T-cell (primary cell): ENCODE measurements at places on chromosomes 13 and 19. TPM values are rescaled to one million over a fixed set of nuclear protein-coding genes. Genes with fewer than 3 reads are reported as not detected.

- H3K4me1 ChIP-seq, result no peaks in the 10 kb centered on the region
- H3K36me3 ChIP-seq, result no peaks in the 10 kb centered on the region
- H3K4me3 ChIP-seq, result no peak overlapping the region
- no peak overlapping the region for H3K27ac ChIP-seq
- no peak for DNase-seq
Observed at GRCh38 chr13:43307921-43308433, 284.6 kb downstream of the DNAJC15 start.

GRCh38 chr13:79440958-79441528 is 35.0 kb upstream of the RBM26 start:
- peaks cover 2% of the 10 kb centered on the region for H3K4me1 ChIP-seq
- no peaks in the 10 kb centered on the region for H3K27me3 ChIP-seq
- H3K27ac ChIP-seq, result no peak overlapping the region
- no peaks in the 10 kb centered on the region for H3K36me3 ChIP-seq
- DNase-seq, result no peak

Gene PODNL1
- not detected for total RNA-seq

Gene SIGLECL1
- total RNA-seq, result not detected

GRCh38 chr13:43472980-43473379 is 313.8 kb downstream of the ENOX1 start:
- no peaks in the 10 kb centered on the region for H3K4me1 ChIP-seq
- DNase-seq, result no peak
- no peak overlapping the region for H3K4me3 ChIP-seq
- H3K27ac ChIP-seq, result no peak overlapping the region
- no peaks in the 10 kb centered on the region for H3K36me3 ChIP-seq

GRCh38 chr13:26839682-26840081 is 79.1 kb upstream of the GPR12 start:
- DNase-seq, result no peak
- peaks cover 20% of the 10 kb centered on the region for H3K27me3 ChIP-seq
- H3K4me3 ChIP-seq, result no peak overlapping the region
- no peak overlapping the region for H3K27ac ChIP-seq

DNA sequence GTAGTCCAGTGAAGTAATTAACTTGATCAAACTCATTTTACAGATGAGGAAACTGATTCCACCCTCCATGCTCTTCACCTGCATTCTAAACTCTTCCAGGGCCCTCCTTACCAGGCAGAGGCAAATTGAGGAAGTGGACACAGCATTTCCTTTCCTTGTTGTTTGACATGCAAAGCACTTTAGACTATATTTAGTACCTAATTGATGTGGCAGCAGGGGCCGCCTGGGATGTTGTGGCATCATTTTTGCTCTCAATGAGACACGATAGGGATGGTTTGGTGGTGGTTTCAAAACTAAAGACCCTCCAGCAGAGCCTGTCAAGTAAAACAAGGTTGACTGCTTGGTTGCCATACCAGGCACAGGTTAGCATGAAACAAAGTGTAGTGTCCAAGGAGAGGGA is 7.9 kb downstream of the SIPA1L3 start:
- H3K27me3 ChIP-seq, result no peaks in the 10 kb centered on the region
- peaks cover 4% of the 10 kb centered on the region for H3K4me1 ChIP-seq
- no peaks in the 10 kb centered on the region for H3K36me3 ChIP-seq

Gene SLC8A2
- not detected for total RNA-seq

Gene KLK2
- total RNA-seq, result not detected

- no peak for DNase-seq
- H3K4me1 ChIP-seq, result no peaks in the 10 kb centered on the region
- H3K4me3 ChIP-seq, result no peak overlapping the region
- no peaks in the 10 kb centered on the region for H3K36me3 ChIP-seq
- H3K27me3 ChIP-seq, result no peaks in the 10 kb centered on the region
Observed at GRCh38 chr13:56886398-56886797, 254.3 kb upstream of the PRR20A start.

GRCh38 chr13:98327371-98328270 is 150.6 kb upstream of the RNF113B start:
- H3K36me3 ChIP-seq, result no peaks in the 10 kb centered on the region
- no peak for DNase-seq
- no peak overlapping the region for H3K4me3 ChIP-seq
- no peaks in the 10 kb centered on the region for H3K4me1 ChIP-seq
- no peak overlapping the region for H3K27ac ChIP-seq

DNA sequence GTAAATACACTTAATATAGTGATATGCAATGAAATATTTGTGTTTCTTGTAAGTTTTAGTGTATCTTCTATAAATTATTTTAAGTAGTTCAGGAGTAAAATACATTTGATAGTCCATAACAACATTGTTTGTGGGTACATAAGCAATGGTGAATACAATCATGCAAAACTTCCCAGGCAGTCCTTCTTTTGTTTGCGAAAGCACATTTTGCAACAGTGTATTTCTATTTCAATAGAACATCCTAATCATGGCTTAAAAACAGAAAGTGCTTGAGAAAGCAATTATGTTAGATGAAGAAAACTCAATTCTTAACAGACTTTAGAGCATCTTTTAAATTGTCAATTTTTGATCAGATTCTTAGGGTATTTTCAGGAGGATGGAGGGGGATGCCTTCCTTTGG is 155.6 kb downstream of the POSTN start:
- no peaks in the 10 kb centered on the region for H3K4me1 ChIP-seq
- no peak for DNase-seq
- no peak overlapping the region for H3K4me3 ChIP-seq
- H3K27me3 ChIP-seq, result no peaks in the 10 kb centered on the region
- no peak overlapping the region for H3K27ac ChIP-seq

DNA sequence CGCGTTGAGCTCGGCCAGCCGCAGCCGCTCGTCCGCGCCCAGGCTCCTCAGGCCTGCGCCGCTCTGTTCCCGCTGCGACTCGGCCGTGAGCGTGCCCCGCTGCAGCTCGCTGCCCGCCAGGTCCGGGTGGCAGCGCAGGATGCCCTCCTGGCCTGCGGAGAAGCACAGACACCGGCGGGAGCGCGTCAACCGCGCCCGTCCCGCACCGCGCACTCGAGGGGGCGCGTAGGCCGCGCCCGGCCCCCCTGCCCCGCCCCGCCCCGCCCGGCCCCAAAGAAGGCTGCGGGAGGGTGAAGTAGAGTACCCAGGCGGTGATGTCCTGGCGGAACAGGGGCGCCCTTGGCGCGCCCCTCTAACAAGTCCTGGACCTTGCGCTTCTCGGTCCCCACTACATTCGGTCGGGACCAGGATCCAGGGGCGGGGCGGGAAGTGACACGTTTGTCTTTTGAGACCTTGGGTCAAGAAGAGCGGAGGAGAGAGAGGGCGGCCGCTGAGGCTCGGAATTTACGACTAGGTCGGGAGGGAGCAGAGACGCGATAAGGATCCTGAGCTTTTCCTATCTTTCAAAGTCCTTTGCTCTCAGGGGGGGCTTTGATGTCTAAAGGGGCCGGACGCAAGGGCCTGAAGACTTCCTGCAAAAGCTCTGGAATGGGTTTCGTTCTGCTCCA is 9.3 kb upstream of the CDX2 start:
- no peak for DNase-seq
- H3K36me3 ChIP-seq, result no peaks in the 10 kb centered on the region
- no peaks in the 10 kb centered on the region for H3K4me1 ChIP-seq
- H3K27ac ChIP-seq, result no peak overlapping the region
- H3K4me3 ChIP-seq, result no peak overlapping the region

Gene SIGLEC7
- total RNA-seq, result 0.65 TPM

Gene KLK7
- total RNA-seq, result not detected

GRCh38 chr19:15216363-15216762 is 15.6 kb upstream of the NOTCH3 start:
- H3K27ac ChIP-seq, result no peak overlapping the region
- no peaks in the 10 kb centered on the region for H3K4me1 ChIP-seq
- no peaks in the 10 kb centered on the region for H3K27me3 ChIP-seq

- DNase-seq, result no peak
- peaks cover 35% of the 10 kb centered on the region for H3K4me1 ChIP-seq
- H3K36me3 ChIP-seq, result no peaks in the 10 kb centered on the region
- no peak overlapping the region for H3K27ac ChIP-seq
- no peaks in the 10 kb centered on the region for H3K27me3 ChIP-seq
Observed at GRCh38 chr13:46603165-46603603, 50.2 kb downstream of the LRCH1 start.

DNA sequence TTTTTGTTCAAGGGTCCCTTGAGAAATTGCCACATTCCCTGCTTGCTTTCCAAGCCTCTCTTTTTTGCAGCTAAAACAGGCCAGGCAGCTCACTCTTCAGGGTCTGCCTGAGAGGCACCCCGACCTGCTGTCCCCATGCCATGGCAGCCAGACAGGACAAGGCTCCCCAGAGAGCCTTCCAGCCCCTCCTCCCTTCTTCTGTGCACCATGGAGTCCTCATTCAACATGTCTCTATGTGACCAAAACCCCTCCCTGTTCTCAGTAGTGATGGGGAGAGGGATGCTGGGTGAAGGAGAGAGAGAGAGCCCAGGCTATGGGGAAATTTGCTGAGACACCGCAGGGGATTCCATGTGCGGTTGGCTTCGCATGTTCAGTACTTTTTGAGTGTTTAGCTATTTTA is 384.2 kb upstream of the ZNF507 start:
- no peaks in the 10 kb centered on the region for H3K36me3 ChIP-seq
- no peaks in the 10 kb centered on the region for H3K4me1 ChIP-seq
- no peaks in the 10 kb centered on the region for H3K27me3 ChIP-seq
- H3K4me3 ChIP-seq, result no peak overlapping the region
- DNase-seq, result no peak
- no peak overlapping the region for H3K27ac ChIP-seq

- H3K4me3 ChIP-seq, result no peak overlapping the region
- H3K27ac ChIP-seq, result no peak overlapping the region
- no peaks in the 10 kb centered on the region for H3K4me1 ChIP-seq
- H3K36me3 ChIP-seq, result no peaks in the 10 kb centered on the region
- no peak for DNase-seq
- peaks cover 15% of the 10 kb centered on the region for H3K27me3 ChIP-seq
Observed at GRCh38 chr13:21882766-21883165, 211.9 kb downstream of the FGF9 start.

DNA sequence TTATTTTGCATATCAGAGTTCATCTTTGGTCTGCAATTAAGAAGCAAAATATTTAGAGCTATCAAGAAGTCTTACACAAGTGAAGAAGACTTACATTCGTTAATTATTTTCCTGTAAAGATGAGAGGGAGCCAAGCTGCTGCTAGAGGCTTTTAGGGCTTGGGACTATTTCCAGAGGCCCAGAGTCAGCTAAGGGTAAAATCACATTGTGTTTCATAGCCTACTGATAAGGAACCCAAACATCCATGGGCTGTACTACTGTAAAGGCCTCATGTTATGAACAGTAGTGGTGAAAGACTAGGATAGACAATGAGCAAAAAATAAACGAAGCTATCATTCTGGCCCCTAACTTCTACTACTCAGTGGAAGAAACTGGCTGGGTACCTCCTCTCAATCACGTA is 10.9 kb upstream of the TEX30 start:
- H3K4me3 ChIP-seq, result no peak overlapping the region
- H3K4me1 ChIP-seq, result peaks cover 6% of the 10 kb centered on the region
- DNase-seq, result no peak
- no peak overlapping the region for H3K27ac ChIP-seq
- H3K27me3 ChIP-seq, result no peaks in the 10 kb centered on the region

DNA sequence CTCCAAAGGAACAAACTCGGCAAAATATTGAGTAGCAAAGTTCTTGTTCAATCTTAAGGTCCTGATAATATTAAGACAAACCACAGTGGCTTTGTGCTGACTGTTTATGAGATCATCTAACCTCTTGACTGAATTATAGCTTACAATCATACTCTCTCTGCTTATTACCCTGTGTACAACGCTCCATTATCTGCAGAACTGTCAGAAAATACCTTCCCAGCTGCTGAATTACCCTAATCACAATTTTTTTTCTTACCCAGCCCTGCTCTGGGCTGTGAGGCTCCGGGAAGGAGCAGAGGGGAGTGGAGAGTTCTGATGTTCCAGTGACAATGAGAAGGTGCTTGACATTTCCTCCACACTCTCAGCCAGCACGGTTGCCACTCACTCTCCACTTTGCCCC is 64.8 kb downstream of the DCT start:
- no peak for DNase-seq
- H3K4me3 ChIP-seq, result no peak overlapping the region
- no peaks in the 10 kb centered on the region for H3K27me3 ChIP-seq

Gene PTPRH
- 0.51 TPM for total RNA-seq

Gene BSPH1
- not detected for total RNA-seq

Gene IFNL1
- not detected for total RNA-seq

Gene TMPRSS9
- not detected for total RNA-seq

Gene HSD17B14
- total RNA-seq, result 0.58 TPM

DNA sequence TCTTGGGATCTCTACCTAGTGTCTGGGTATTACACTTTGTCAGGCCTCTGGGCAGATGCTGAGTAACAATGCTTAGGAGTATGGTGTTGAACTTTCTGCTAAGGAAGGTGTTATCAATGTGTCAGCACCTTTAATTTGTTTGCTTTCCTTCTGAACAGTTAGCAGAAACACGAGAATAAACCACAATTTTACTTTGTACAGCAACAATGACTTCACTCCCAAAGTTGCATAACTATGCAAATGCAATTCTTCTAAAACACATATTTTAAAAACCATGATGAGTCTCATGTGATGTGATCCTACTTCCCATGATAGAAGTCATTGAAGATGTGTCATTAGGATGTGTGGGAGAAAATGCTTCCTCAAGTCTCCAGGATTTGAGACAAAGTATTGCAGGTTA is 155.0 kb downstream of the POSTN start:
- H3K4me1 ChIP-seq, result no peaks in the 10 kb centered on the region
- no peak for DNase-seq
- no peak overlapping the region for H3K27ac ChIP-seq
- H3K27me3 ChIP-seq, result no peaks in the 10 kb centered on the region

DNA sequence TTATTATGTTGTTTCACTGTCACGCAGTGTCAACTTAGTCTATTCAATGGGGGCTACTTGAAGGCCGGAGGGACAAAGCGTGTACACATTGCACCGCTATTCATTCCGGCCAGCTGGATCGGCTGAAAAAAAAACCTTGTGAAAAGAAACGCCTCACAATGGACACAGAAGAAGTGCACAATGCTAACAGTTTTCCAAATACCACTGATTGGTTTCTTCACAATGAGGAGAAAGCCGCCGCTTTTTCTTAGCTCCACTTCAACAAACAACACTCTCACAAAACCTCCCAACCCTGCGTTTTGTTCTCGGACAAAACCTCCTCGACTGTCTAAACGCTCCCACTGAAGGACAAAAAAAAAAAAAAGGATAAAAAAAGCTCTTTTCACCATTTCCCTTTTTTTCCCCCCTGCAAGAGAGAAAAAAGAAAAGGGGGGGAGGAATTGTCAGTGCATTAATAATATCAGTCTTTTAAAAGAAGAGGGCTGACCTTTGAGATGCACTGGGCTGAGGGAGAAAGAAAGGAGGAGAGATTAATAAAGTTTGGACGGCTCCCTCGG is 5.4 kb downstream of the SOX21 start:
- H3K4me1 ChIP-seq, result peaks cover 2% of the 10 kb centered on the region
- peak overlapping the region; percentile 20 for H3K4me3 ChIP-seq
- no peak overlapping the region for H3K27ac ChIP-seq
- H3K27me3 ChIP-seq, result peaks cover 70% of the 10 kb centered on the region

DNA sequence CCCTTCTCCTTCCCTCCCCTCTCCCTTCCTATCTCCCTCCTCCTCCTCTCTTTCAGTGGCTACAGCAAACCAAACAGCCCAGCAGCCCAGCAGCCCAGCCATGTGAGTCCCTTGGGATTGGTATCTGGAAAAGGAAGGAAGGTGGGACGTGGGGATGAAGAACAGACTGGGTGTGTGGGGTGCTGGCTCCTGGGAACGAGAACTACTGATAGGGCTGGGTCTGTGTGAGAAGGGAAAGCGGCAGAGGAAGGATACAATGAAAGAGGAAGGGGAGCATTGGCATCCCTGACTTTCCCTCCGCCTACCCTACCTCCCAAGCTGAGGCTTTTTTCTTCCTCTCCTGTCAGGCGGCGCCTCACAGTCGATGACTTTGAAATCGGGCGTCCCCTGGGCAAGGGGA is 863 bp downstream of the AURKC start:
- no peak overlapping the region for H3K4me3 ChIP-seq
- H3K27me3 ChIP-seq, result no peaks in the 10 kb centered on the region
- H3K4me1 ChIP-seq, result no peaks in the 10 kb centered on the region
- no peaks in the 10 kb centered on the region for H3K36me3 ChIP-seq
- DNase-seq, result no peak
